ENCODE measurements at places on chromosomes 12 and 14. TPM values are rescaled to one million over a fixed set of nuclear protein-coding genes. Genes with fewer than 3 reads are reported as not detected.
A peak's percentile ranks its signal among the peaks of the same experiment; 100 is the strongest.

The INF2 gene
- total RNA-seq: 52.4 TPM

The WIF1 gene
- 3.1 TPM for total RNA-seq

GRCh38 chr14:88045705-88046104, 40.8 kb downstream of the GPR65 start:
- DNase-seq: no peak

DNA sequence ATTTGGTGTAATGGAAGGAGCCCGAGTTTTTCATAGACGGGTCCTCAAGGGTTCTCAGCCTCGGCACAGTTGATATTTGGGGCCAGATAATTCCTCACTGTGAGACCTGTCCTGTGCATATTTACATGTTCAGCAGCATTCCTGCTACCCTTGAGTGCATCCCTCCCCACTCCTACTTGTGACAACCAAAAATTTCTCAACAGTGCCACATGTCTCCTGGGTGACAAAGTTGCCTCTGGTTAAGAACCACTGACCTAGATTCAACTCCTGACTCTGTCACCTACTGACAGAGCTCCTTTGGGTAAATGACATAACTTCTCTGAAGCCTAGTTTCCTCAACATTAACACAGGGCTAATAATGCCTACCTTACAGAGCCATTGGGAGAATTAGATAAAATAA, 60.4 kb downstream of the TTC9 start:
- no peak for DNase-seq

DNA sequence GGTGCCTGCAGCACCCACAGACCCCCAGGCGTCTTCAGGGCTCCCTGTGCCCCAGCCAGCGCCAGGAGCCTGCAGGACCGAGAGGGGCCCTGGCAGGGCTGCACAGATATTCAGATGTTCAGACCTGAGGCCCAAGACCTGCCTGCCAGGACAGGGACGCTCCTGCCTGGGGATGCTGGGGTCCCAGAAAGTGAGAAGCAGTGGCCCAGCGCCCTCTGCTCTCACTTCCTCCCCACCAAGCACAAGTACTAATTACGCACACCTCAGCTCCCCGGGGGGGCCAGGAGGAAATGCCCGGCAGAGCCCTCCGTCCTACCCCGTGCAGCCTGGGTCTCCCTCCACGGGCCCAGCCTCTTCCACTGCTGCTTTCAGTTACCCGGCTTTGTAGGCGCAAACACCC, 28.8 kb upstream of the INF2 start:
- no peak for DNase-seq

DNA sequence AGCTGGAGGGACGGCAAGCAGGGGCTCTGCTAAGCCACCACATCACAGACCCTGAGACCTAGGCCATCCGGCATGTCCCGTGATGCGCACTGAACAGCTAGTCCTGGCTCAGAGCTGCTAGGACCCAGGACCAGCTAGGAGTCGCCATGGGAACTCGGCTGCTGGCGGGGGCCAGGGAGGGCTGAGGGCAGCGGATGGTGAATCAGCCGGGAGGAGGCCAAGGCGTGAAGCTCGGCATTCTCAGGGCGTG, 5.1 kb downstream of the AHNAK2 start:
- DNase-seq: no peak

- DNase-seq: no peak
Measured at GRCh38 chr12:101379149-101379548, 28.4 kb downstream of the ARL1 start.

DNA sequence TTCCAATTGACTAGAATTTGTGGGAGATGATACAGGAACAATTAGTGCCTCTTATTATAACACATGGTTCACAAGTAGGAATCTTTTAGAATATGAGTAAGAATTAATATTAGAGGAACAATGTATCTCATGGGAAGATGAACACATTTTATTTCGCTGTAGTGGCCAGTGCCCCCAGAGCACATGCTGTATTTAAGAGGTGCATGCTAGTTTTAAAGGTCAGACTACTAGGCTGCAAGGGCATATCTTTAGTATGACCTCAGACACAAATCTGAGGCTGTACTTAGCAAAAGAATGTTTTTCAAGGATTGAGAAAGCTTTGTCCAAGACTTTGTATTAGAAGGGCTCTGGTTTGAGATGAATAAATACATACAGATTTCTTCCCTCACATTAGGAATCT, 586.9 kb downstream of the CCER1 start:
- DNase-seq: no peak

GRCh38 chr12:116293687-116294453, 16.4 kb upstream of the MED13L start:
- DNase-seq: no peak

DNA sequence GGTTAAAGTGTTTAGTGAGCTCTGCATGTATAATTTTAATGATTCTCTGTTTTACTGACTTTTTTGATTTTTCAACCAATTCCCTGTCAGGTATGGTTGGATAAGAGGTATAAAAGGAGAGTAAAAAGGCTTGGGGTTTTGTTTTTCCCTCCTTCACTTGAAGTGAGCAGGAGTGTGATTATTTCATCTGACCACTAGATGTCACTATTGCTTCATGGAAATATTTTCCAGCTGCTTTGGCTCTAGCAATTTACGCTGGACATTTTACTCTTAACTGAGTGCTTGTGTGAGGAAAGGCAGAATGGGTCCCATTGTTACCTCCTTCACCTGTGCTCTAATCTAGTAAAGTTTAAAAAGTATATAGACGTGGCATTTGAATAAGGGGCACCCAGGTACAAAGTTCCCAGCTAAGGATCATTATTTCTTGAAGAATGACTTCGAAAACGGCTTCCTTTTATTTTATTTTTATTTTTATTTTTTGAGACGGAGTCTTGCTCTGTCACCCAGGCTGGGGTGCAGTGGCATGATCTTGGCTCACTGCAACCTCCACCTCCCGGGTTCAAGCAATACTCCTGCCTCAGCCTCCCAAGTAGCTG, 66.5 kb downstream of the TBC1D30 start:
- peak; percentile 87 for DNase-seq

Data from GM23338 (cell line).